ENCODE measurements at places on chromosomes 7 and 10.

DNA sequence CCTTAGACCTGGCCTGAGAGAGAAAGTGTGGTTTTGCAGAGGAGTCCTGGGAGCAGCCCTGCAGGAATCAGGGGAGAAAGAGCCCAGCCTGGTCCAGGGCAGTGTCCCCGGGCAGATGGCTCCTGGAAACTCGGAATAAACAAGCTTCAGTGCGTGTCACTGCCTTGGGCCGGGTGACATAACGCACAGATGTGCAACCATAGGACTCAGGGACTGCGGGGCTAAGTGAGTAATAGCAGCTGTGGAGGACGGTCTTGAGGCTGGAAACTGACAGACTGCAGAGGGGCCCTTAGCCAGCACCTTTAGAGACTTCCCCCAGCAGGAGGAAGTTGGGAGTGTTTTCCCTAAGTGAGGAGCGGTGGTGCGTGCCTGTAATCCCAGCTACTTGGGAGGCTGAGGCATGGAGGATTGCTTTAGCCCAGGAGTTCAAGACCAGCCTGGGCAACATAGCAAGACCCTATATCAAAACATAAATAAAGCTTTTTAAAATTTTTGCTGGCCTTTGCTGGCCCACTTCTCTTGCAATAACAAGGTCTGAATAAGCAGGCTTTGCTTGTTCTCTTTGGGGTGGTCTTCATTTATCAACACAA, 5.3 kb upstream of the CLIP2 start:
- no peak for DNase-seq

GRCh38 chr10:114550756-114551635, 107.1 kb downstream of the ABLIM1 start:
- peak; percentile 66 for DNase-seq

GRCh38 chr7:118755067-118755625, 530.6 kb downstream of the ANKRD7 start:
- DNase-seq: peak; percentile 12

GRCh38 chr10:62083412-62084267, 182.1 kb downstream of the ARID5B start:
- peak; percentile 90 for DNase-seq

Measured in eye (tissue), 1 donor.